Activated naive CD4-positive, alpha-beta T cell treated with anti-CD3 and anti-CD28 coated beads for 36 hours (primary cell): ENCODE measurements at places on chromosomes 3 and 15. TPM values are rescaled to one million over a fixed set of nuclear protein-coding genes. Genes with fewer than 3 reads are reported as not detected.

Gene NANOGP8
- total RNA-seq: not detected

Gene AADACL2
- not detected for total RNA-seq

Gene ISLR2
- total RNA-seq: not detected

Gene GPR27
- total RNA-seq: 0.93 TPM

Gene CPLX3
- total RNA-seq: not detected

Gene GNL3
- 197 TPM for total RNA-seq

Gene INKA1
- 0.37 TPM for total RNA-seq

Gene A4GNT
- not detected for total RNA-seq

Gene CDCP1
- 0.59 TPM for total RNA-seq

Gene IP6K1
- total RNA-seq: 18.3 TPM

Gene SPESP1
- 0.47 TPM for total RNA-seq

Gene C3orf22
- total RNA-seq: not detected

Gene MUC13
- not detected for total RNA-seq

Gene CSTA
- total RNA-seq: not detected

Gene ADAMTS17
- total RNA-seq: 0.81 TPM

Gene NOX5
- not detected for total RNA-seq

Gene CCDC13
- total RNA-seq: 0.31 TPM

Gene SCG5
- total RNA-seq: 0.57 TPM
